Nucleus accumbens (tissue), 56 donors: ENCODE measurements at places on chromosomes 3 and 15.

DNA sequence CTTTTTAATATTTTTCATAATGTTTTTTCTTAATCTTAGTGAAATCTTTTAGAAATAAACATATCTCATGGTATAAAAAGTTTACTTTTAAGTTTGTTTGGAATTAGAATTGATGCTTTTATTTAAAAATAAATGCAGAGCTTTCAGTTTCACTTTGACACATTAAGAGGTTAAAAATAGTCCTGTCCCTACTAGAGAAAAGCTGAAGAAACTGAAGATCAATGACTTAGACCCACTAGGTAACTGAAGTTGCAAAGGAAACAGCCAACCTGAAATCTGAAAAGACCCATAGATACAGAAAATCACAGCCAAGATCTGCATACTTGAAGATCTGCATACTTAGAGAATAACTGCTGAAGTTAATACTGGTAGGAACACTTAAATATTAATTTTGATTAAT lies 237.6 kb downstream of the RAP2B start:
- no peak for DNase-seq

- DNase-seq = no peak
These were observed 5.1 kb downstream of the LINGO1 start for GRCh38 chr15:77627581-77627980.

GRCh38 chr15:39238443-39238842 lies 342.4 kb upstream of the THBS1 start:
- no peak for DNase-seq

DNA sequence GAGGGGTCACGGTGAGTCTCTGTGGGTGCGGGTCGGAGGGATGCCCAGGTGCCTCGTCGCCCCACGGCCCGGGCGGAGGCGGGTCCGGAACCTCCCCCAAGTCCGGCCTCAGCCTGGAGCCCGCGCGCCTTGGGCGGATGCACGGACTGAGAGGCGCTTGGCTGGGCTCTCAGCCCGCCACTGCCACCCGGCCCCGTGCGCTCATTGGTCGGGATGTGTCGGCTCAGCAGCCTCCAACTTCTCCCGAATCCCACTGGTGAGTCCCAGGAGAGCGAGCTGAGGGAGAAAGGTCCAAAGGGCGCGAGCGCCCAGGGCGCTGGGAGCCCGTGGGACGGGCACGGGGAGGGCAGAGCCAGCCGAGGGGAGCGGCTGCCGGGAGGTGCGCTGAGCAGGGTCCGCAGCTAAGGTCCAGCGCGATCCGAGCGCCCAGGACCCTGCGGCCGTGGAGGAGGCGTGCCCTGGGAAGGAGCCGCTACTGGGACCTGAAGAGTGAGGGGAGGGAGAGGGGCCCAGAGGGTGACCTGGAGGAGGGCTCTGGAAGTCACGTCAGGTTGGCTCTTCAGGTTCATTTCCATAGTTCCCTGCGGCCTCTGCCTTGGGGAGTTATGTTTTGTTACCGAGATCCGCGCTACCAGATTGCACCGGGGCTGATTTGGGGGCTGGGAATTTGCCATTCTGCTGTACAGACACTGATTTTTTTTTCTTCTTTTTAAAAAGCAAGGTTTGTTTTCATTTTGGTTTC lies at the start of gene MME:
TSS of gene MME (plus strand) at position 574 of the 742 bp plus-strand sequence. CDS start 3,849 bp downstream, outside the sequence.
- no peak for DNase-seq

- no peak for DNase-seq
These were observed 310.0 kb downstream of the EDEM1 start for GRCh38 chr3:5497497-5497896.

DNA sequence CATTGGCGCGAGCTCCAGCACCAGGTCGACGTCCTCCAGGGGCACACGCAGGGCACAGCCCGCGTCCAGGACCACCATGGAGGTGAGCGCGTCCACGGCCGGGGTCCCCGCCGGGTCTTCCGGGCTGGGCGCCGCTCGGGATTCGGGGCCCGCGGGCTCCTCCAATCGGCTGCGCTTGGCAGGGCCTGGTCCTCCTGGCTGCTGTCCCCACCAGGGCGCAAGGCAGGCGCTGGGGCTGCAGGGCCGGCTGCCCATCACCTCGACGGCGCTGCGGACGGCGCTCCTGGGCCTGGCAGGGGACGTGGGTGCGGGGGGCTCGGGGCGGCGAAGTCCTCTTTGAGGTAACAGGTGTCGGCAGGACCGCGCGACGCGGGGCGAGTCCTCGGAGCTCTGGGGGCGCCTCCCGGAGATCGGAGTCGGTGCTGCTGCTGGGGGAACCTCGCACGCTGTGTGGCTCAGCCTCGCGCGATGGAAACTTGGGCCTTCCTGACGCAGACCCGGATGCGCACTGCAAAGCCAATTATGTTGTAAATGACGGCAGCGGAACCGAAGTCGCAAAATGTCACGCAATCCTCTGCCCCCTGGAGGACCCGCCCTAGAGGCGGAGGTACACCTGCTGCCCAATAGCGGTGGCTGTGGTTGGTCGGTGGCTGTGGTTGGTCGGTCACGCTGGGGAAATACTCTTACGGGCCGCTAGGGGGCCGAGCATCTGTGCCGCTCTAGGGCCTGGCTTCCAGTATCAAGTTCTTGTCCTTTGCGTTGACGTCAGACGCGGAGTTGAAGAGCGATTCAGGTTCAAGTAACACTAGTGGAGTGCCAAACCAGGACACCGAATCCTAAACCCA lies at the start of gene PRR23C:
TSS of gene PRR23C (minus strand) at position 527 of the 845 bp plus-strand sequence. CDS start at position 255, 272 bp downstream.
- no peak for DNase-seq

- no peak for DNase-seq
These were observed 503.5 kb upstream of the BCHE start for GRCh38 chr3:166340604-166341266.

DNA sequence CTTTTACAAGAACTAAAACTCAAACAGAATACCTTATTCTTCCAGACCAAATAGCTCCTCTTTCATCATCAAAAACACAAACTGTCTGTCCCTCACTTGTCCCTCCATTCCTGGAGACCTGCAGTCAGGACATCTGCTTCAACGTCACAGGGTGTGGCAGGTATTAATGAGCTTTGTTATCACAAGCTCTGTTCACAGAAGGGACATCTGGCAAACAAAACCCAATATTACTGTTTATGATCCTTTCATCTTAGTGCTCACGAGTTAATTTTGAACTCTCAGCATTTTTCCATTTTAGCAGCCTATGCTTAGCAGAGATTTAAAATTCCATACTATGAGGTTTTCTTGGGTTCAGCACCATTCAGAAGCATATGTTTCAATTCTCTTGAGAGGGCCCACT lies 32.9 kb downstream of the AP3S2 start:
- DNase-seq = no peak

DNA sequence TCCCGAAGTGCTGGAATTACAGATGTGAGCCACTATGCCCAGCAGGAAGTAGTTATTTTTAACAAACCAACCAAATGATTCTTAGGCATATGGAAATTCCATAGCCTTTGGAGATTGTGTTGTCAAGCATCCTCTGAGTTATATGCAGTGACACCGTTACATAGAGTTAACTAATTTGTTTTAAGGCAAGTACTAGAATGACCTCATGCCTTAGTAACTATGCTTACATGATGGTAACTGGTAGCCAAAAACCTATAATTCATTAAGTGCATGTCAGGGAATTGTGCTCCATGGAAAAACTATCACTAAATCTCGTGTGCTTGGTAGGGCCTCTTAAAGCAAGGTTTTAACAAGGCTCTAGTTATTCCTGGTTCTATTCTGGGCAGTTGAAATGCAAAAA lies 392.8 kb downstream of the TUSC7 start:
- DNase-seq = no peak

- no peak for DNase-seq
These were observed 8.5 kb upstream of the CTXND1 start for GRCh38 chr15:80260551-80260950.

- peak; percentile 12 for DNase-seq
These were observed 31.1 kb downstream of the ACAN start for GRCh38 chr15:88834211-88834812.

GRCh38 chr3:81602781-81603180 lies 158.7 kb downstream of the GBE1 start:
- no peak for DNase-seq

- no peak for DNase-seq
These were observed 4.4 kb downstream of the ADAMTS17 start for GRCh38 chr15:100337096-100338044.

GRCh38 chr3:22361521-22361920 lies 610.5 kb upstream of the ZNF385D start:
- no peak for DNase-seq

DNA sequence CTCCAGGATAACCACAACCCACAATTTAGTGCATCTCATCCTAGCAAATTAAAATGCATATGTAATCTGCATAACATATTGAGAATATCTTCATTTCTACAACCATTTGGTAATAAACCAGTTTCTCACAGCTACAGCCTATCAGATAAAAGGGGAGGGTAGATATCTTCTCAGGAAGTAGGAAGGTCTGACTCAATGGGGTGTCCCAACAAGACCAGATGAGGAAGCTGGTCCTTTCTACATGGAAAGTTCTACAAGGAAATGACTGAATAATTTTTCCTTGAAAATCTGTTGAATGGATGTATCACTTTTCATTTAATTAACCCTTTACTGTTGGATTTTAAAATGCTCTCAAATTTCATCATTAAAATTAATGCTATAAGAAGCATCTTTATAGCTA lies 17.4 kb upstream of the TMPRSS7 start:
- DNase-seq = no peak

GRCh38 chr15:49137861-49138260 lies 17.5 kb downstream of the COPS2 start:
- no peak for DNase-seq

DNA sequence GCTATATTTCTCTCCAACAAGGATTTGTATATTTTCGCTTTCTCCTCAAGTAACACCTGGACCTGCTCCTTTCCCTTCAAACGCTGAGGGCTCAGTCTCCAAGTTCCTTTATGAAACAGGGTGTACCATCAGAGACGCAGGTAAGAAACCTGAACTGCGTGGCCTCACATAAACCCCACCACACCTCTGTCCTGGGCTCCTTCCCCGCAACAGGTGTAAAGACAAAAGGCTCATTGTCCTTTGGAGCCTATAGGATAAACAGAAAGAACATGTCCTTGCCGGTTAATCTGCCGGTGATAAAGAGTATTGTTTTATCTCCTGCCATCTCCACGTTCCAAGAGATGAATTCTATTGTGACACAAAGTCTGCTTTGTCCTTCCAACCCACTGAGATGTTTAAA lies 111.8 kb upstream of the ADAMTS9 start:
- DNase-seq = no peak

DNA sequence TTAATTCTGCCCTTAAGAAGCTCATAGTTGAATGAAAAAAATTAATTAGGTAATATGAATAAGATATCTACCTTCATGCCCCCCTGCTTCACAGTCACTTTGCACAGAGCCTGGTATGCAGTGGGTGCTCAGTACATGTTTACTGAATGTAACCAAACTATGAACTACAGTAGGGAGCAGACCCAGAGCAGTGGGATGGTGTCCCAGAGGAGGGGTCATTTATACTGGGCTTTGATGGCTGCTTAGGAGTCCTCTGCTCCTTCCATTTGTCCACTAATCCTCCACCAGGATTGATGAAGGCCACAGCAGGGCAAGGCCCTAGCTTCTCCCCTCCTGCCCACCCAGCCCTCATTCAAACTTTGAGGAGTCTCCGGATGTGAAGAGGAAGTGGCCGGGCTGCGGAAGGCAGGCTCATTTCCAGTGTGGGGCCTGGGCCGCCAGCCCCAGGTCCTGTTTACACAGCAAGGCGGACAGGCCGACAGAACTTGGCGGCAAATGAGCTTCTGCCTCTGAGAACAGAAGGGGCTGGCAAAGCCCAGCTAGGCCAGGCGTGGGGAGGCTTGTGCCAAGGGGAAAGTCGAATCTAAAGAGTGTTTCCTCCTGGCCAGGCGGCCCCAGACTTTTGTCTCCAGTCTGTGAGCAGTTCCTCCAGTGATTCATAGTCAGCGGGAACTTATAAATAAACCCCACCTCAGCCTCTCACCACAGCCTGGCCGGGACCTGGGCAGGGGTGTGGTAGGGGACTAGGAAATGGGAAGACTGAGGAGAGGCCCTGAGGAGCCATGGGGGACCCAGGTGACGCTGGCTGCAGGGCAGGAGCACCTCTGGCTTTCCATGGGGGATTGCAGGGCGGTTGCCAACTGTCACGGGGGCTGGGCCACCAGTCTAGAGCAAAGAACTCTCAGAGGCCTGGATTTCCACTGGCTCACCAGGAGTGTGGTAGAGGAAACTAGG lies 51.6 kb upstream of the LCTL start:
- DNase-seq = peak; percentile 74

DNA sequence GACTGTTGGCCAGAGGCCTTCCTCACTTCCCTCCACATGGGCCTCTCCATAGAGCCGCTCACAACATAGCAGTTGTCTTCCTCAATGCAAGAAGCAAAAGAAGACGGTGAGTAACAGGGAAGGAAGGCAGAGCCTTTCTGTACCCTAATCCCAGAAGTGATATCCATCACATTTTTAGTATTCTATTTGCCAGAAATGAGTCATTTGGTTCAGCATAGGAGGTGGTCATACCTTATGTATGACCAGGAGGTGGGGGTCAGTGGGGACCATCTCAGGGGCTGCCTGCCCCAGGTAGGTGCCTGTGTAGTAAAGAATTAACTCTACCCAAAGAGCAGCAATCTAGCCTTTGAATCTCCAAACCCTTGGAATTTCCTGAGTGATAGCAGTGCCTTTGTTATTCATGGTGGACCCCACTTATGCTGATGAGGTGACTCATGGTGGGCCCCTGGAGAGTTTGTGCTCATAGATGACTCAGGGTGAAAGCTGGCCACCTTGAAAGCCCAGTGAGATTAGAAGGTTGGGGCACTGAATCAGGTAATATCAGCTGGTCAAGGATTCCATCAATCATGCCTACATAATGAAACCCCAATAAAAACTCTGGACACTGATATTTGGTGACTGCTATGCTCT lies 323.9 kb upstream of the IGF1R start:
- no peak for DNase-seq

DNA sequence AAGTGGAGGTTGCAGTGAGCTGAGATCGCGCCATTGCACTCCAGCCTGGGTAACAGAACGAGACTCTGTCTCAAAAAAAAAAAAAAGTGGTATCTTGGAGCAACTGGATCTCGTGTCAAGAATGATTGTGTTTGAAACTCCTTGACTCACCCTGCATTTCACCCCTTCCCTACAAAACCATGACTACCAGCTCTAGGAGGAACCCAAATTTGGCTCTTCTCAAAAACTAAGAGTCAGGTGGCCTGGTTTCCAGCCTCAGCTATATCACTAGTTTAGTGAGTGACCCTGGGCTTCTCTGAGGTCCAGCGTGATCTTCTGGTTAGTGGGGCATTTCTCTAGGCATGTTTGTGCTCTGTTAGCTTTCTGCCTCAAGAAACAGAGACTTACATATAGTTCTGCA lies 222.1 kb downstream of the FAM43A start:
- DNase-seq = no peak

- DNase-seq = no peak
These were observed 61.6 kb upstream of the CD200R1L start for GRCh38 chr3:112908252-112908651.

GRCh38 chr15:37134244-37134643 lies 33.9 kb upstream of the MEIS2 start:
- no peak for DNase-seq

GRCh38 chr3:158098309-158098639 lies 7.9 kb downstream of the SHOX2 start:
- DNase-seq = no peak
